ENCODE measurements at places on chromosomes 3 and 15.
A peak's percentile ranks its signal among the peaks of the same experiment; 100 is the strongest.

- DNase-seq: no peak
Measured at GRCh38 chr15:74174219-74174957, 878 bp downstream of the ISLR start.

- DNase-seq: no peak
Measured at GRCh38 chr3:11995120-11995519, 9.1 kb upstream of the SYN2 start.

GRCh38 chr3:156761713-156762451 lies 64.3 kb upstream of the LEKR1 start:
- DNase-seq: no peak

- peak; percentile 63 for DNase-seq
Measured at GRCh38 chr15:66566963-66567531, 1.2 kb upstream of the LCTL start.

DNA sequence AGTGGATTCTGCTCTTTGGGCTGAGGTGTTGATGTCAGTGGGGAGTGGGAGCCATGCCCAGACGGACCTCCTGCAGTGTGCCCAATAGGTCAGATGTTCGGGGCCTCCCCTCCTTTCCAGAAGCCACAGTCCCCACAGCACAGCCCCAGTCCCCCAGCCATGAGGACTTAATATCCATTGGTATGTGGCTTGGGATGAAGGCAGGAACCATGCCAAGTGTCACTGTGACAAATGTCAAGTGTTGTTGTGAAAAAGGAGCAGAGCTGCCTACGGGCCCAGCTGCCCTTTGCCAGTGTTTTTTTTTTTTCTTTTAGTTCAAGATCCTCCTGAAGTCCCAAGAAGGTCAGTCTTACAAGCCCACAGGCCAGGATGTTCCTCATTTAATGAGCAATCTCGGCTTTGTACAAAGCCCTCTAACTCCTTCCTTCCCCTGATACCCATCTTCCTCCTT lies 12.2 kb downstream of the SEMA3G start:
- no peak for DNase-seq

DNA sequence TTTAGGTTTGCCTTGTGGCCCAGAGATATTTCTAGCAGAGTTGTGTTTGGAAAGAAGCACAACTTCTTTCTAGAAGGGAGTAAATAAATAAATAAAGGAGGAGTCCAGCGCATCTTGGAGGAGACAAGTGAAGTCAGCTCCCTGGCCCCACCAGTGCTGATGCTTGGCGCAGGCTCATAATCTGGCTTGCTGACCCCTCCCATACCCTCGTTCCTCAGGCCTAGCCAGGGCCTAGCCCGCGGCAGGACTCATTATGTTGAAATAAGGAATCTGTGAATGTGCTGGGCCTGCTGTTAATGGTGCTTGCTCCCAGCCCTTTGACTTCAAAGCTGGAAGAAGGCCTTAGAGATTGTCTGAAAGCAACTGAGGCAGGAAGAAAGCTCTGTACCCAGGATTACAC lies 3.1 kb downstream of the ZNF710 start:
- DNase-seq: no peak

GRCh38 chr3:190017521-190018288 lies 103.0 kb downstream of the P3H2 start:
- DNase-seq: no peak

- DNase-seq: no peak
Measured at GRCh38 chr3:126895178-126896066, 87.5 kb upstream of the PLXNA1 start.

DNA sequence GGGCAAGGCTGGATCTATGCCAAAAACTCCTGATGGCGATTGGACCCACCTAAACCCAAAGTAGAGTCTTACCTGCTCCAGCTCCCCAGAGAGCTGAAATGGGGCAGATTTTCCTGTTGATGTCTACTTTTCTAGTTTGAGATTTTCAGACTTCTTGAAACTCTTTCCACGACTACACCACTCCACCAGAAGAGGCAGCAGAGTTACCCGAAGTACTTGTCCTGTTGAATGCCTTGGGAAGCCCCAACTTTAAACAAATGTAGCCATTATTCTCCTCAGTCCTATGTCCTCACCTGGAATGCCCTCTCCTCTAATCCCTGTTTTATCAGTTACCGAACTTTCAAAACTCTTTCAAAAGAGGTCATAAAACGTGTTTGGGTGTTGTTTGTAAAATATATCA lies 843.8 kb downstream of the VGLL3 start:
- no peak for DNase-seq

DNA sequence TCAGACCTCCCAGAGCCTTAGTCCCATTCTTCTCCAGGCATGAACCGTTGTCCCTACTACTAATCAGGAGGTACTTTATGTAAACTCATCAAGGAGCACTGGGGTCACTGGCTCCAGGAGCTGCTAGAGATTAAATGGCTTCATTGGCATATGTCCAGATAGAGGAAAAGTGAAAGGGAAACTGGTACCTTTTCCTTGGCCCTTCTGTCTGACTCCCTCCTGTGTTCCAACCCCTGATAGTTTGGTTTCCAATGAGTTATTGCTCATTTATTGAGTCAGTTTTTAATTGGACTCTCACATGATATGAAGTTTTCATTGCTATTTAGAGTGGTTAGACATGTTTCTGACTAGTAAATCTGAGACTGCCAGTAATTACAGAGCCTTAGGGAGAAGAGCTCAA lies 130.5 kb upstream of the BFSP2 start:
- no peak for DNase-seq

DNA sequence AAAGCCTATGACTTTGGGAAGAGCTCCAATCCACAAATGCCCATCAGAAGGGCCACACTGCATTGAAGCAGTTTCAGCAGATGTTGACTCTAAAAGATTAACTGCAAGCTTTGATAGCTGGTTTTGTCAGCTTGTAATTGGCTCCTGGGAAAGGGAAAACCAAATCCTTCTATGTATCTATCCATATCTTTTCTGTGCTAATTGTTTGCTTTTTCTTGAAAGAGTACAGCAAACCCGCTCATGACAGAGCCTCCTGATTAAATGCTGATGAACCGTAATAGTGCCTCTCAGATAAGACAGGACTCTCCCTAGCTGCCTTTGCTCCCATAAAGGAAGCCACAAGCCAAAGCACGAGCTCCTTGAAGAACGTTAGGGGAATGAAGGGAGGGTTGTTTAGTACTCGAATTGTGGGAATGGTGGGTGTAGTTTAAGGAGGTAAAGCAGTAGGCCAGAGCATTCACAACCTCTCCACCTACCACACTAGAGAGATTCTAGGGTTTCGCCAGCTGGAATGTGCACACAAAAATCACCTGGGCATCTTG lies 33.6 kb upstream of the LRIG1 start:
- no peak for DNase-seq

DNA sequence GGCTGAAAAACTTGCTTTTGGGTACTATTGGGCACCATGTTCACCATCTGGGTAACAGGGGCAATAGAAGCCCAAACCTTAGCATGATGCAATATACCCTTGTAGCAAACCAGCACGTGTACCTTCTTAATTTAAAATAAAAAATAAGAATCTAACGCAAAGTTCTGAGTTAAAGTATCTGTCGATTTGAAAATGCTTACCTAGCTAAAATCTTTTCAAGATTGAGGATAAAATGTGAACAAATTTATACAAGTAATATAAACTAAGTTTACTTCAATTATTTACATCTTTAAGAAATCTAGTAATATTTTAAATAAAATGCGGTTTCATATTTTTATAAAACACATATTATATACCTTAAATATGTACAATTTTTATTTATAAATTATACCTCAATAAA lies 38.1 kb upstream of the IGF2BP2 start:
- DNase-seq: no peak

DNA sequence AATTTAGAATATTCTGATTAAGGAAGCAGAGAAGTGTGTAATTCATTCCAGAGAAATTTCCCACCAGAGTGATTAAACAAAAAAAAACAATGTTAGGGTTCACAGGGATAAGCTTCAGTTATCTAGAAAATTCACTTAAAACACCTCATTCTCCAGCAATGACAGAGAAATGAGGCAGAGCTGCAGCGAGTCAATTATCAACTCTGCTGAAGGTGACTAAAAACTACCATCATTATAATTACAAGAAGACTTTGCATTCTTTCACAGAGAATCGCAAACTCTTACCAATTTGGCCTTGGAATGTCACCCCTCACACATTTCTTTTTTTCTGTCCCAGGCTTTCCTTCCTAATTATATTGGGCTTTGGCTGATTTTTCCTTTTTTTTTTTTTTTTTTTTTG lies 117.1 kb downstream of the RAB11A start:
- DNase-seq: no peak

- no peak for DNase-seq
Measured at GRCh38 chr3:50985893-50986292, 311.2 kb downstream of the DOCK3 start.

DNA sequence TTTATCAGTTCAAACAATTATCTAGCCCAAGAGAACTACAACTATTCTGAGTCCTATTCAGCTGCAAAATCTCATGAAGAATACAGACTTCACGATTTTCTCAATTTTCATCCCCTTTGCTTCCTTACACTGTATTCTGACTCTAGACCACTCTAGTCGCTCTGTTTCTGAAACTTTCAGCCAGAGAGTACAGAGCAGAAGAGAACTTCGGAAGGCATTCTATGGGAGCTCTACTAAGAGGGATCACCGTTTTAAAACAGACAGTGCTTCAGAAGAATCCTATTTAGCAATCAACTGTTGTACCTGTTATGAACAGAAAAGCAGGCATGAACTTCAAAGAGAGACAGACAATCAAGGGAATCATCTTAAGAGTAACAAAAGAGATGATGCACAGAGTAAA lies 419.4 kb downstream of the SHQ1 start:
- DNase-seq: no peak

GRCh38 chr3:141776885-141777284 lies 13.7 kb downstream of the GRK7 start:
- DNase-seq: no peak

GRCh38 chr3:40097131-40098117 lies 212.1 kb upstream of the EIF1B start:
- DNase-seq: no peak

GRCh38 chr15:59456114-59456513 lies 18.1 kb downstream of the FAM81A start:
- DNase-seq: no peak

GRCh38 chr3:3737531-3737930 lies 61.7 kb upstream of the LRRN1 start:
- no peak for DNase-seq

DNA sequence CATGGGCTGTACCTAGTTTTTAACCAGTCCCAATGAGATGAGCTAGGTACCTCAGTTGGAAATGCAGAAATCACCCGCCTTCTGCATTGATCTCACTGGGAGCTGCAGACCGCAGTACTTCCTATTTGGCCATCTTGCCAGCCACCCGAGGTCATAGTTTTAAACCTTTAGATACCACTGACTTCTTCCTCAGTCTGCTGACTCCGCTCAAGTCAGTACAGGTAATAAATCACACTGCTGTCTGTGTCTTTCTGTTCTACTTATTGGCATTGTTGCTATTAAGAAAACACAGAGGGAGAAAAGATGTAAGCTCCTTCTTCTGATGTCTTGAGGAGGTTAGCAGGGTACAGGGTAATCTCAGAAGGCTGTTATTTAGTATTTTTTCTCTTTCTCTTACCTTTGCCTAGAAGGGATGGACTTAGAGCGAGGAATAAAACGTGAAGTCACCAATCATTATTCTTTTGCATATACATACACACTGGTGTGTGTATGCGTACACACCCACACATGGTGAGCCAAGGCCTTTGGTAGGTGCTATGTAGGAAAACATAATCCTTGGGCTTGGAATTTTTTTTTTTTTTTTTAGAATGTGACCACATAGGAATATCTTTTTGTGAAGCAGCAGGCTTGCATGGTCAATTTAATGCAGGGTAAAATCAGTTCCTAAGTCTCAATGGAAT lies 197.2 kb downstream of the EDEM1 start:
- DNase-seq: no peak

- no peak for DNase-seq
Measured at GRCh38 chr3:115111632-115112031, 35.5 kb downstream of the ZBTB20 start.

GRCh38 chr15:75121491-75121890 lies 80.2 kb upstream of the C15orf39 start:
- DNase-seq: no peak

- no peak for DNase-seq
Measured at GRCh38 chr3:18562364-18563154, 137.4 kb upstream of the SATB1 start.

DNA sequence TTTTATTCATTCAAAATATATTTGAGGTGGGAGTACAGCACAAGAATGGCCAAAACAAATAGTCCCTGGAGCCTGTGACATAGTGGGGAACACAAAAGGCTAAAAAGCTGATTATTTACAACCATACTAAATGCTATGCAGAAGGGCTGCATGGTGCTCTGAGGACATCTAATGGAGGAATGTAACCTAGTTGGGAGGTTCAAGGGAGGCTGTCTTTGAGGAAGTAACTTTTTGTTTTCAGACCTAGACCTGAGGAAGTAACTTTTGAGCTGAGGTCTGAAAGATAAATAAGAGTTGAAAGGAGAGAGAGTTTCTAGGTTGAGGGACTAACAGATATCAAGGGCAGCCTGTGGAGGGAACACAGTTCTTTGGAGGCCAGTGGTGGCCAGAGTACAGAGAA lies 34.8 kb upstream of the RASA2 start:
- DNase-seq: peak; percentile 21

- no peak for DNase-seq
Measured at GRCh38 chr3:10629671-10630040, 124.3 kb upstream of the ATP2B2 start.

GRCh38 chr3:159775372-159775961 lies 213.2 kb upstream of the IL12A start:
- DNase-seq: no peak

- DNase-seq: no peak
Measured at GRCh38 chr3:97009427-97010019, 195.1 kb downstream of the EPHA6 start.

DNA sequence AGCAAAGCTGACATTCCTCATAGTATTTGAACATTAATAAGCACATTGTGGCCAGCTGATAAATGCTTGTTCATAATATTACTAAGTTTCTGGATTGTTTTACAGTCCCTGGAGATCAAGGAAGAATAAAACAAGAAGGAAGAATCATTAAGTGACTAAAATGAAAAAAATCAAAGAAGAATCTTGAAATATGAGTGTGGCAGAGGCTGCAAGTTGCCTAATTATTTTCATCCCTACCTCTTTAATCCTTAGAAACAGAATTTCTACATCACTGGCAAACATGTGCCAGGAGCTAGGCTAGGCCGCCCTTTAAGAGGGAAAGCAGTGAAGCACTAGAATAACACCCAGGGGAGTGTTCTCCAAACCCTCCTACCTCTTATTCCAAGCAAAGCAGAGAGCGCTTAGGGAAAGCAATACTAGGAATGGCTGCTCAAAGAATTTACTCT lies 98.9 kb downstream of the MAGI1 start:
- no peak for DNase-seq

DNA sequence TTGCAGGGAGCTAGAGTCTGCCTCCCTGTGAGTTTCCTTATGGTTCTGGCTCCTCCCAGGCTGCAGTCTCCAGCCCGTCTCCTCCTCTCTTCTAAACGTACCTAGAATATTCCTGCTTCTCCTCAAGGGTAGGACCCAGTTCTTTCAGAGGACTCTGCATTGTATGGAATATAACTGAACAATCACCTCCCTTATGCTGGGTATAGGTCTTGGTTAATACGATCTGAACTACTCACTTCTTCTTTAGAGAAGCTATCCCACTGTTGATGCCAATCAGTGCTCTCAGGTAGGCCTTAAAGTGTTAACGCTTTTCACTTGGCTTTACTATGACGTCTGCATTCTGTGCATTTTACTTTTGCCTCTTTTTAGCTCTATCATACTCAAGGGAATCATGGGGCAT lies 98.5 kb downstream of the WNT7A start:
- DNase-seq: no peak

GRCh38 chr3:156010829-156011228 lies 109.5 kb upstream of the KCNAB1 start:
- DNase-seq: no peak

Data from stimulated activated CD4-positive, alpha-beta T cell treated with anti-CD3 and anti-CD28 coated beads, Interleukin-15, amount 100 ng/mL, for 24 hours (primary cell).